ENCODE measurements at places on chromosomes 1 and 21. TPM values are rescaled to one million over a fixed set of nuclear protein-coding genes. Genes with fewer than 3 reads are reported as not detected.

ADAM30 gene
- not detected for total RNA-seq

DMRTA2 gene
- not detected for total RNA-seq

DNA sequence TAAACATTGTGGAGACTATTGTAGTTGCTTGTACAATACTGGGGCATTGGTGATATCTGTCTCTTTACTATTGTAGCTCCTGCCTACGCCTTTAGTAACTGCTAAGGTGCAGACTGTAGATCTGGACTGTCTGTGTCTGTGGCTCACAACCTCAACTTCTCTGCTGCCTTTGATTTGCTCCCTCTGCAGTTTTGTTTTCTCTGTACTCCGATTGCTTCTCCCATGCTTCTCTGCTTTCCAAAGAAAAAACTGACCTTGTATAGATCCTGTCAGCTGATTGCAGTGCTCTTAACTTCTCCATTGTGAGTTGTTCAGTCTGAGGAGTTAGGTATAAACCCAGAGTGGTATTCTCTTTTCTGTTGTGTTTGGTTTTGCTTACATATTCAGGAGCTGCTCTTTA lies 15.3 kb downstream of the MAGI3 start:
- no peak for DNase-seq
- no peak overlapping the region for H3K4me3 ChIP-seq
- no peaks in the 10 kb centered on the region for H3K36me3 ChIP-seq
- H3K4me1 ChIP-seq, result peaks cover 2% of the 10 kb centered on the region
- peaks cover 18% of the 10 kb centered on the region for H3K27me3 ChIP-seq
- H3K27ac ChIP-seq, result no peak overlapping the region

DNA sequence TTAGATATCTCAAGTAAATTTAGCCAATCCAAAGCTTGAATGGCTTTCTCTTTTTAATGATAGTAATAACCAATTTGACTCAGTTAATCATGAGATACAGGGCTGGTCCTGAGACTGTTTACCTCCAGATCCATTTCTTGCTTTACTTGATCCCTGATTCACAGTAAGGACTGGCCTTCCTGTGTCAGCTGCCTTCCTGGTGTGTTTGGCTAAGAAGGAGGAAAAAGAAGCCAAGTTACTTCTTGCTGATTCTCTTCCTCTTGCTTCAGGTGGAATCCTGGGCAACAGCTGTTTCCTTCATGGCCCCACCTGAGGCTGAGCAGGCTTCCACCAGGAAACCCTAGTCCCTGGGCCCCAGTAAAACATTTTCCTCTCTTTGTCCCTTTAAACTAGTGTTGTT lies 14.6 kb upstream of the RC3H1 start:
- H3K4me1 ChIP-seq, result no peaks in the 10 kb centered on the region
- DNase-seq, result no peak
- no peak overlapping the region for H3K4me3 ChIP-seq
